ENCODE measurements at places on chromosomes 16 and 17. TPM values are rescaled to one million over a fixed set of nuclear protein-coding genes. Genes with fewer than 3 reads are reported as not detected.

DNA sequence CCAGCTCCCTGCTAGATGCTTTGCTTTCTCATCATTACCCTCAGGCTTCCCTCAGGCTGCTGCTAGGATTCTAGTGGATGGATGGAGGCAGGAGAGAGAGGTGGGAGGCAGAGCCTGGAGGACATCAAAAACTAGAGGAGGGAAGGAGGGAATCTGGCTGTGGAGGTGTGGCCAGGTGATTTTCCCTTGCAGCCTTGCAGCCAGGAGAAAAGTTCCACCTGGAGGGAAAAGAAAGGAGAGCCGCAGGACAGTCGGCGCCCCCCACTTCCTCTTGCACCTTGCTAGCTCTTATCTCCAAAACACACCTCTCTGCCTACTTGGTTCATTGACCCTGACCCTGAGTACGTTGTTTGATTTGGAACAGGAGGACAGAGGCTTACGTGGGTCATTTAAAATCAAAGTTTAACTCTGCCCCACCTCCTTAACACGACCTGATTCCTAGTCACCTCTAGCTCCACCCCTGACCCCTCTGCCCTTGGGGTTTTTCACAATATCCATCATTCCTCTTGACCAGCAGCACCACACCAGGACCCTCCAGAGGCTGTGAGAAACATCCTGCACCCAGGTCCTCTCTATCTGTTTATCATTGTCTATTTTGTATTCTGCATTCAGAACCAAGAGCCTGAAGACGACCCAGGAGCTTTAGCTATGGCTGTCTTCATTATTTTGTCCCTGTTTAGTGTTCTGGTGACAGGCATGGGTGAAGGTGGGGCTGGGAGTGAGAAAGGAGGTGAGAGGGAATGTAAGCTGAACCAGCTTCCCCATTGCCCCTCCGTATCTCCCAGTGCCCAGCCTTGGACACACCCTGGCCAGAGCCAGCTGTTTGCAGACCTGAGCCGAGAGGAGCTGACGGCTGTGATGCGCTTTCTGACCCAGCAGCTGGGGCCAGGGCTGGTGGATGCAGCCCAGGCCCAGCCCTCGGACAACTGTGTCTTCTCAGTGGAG lies 15.9 kb downstream of the AOC3 start:
- H3K4me1 ChIP-seq, result no peaks in the 10 kb centered on the region
- H3K4me3 ChIP-seq, result no peak overlapping the region
- no peaks in the 10 kb centered on the region for H3K27me3 ChIP-seq
- no peaks in the 10 kb centered on the region for H3K36me3 ChIP-seq
- no peak overlapping the region for H3K27ac ChIP-seq

GRCh38 chr17:16456742-16457316 lies 35.2 kb downstream of the LRRC75A start:
- H3K36me3 ChIP-seq, result no peaks in the 10 kb centered on the region
- no peaks in the 10 kb centered on the region for H3K4me1 ChIP-seq

- H3K27me3 ChIP-seq, result no peaks in the 10 kb centered on the region
- no peaks in the 10 kb centered on the region for H3K4me1 ChIP-seq
- H3K36me3 ChIP-seq, result no peaks in the 10 kb centered on the region
- no peak overlapping the region for H3K4me3 ChIP-seq
These were observed 4.4 kb downstream of the FLII start for GRCh38 chr17:18253947-18254821.

GRCh38 chr17:260031-260791 lies 78.8 kb upstream of the DOC2B start:
- H3K27ac ChIP-seq, result no peak overlapping the region
- DNase-seq, result peak; percentile 8
- no peaks in the 10 kb centered on the region for H3K27me3 ChIP-seq
- no peak overlapping the region for H3K4me3 ChIP-seq
- H3K4me1 ChIP-seq, result no peaks in the 10 kb centered on the region
- H3K36me3 ChIP-seq, result no peaks in the 10 kb centered on the region

- DNase-seq, result no peak
- H3K27me3 ChIP-seq, result no peaks in the 10 kb centered on the region
- H3K27ac ChIP-seq, result no peak overlapping the region
- no peaks in the 10 kb centered on the region for H3K36me3 ChIP-seq
- peaks cover 3% of the 10 kb centered on the region for H3K4me1 ChIP-seq
These were observed 2.0 kb downstream of the PYCR1 start for GRCh38 chr17:81934850-81935708.

- no peaks in the 10 kb centered on the region for H3K4me1 ChIP-seq
- no peak overlapping the region for H3K4me3 ChIP-seq
- H3K27ac ChIP-seq, result no peak overlapping the region
- H3K27me3 ChIP-seq, result no peaks in the 10 kb centered on the region
- H3K36me3 ChIP-seq, result no peaks in the 10 kb centered on the region
- DNase-seq, result no peak
These were observed 137.2 kb downstream of the SNX11 start for GRCh38 chr17:48244814-48245213.

DNA sequence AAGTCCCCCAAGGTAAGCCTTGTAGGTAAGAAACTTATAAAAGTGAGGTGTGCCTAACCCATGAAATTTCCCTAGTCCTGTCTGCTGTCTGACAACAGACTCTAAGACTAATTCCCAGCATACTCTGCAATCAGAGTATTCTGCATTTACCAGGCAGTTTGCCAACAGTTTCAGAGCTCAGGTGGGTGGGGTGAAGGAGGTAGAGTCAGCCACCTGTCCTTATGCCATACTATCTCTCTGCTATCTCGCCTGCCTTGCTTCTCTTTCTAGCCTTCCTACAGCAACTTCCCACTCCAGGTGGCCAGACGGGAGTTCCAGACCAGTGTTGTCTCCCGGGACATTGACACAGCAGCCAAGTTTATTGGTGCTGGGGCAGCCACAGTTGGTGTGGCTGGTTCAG lies 2.3 kb downstream of the ATP5MC1 start:
- no peak overlapping the region for H3K4me3 ChIP-seq
- DNase-seq, result no peak

DNA sequence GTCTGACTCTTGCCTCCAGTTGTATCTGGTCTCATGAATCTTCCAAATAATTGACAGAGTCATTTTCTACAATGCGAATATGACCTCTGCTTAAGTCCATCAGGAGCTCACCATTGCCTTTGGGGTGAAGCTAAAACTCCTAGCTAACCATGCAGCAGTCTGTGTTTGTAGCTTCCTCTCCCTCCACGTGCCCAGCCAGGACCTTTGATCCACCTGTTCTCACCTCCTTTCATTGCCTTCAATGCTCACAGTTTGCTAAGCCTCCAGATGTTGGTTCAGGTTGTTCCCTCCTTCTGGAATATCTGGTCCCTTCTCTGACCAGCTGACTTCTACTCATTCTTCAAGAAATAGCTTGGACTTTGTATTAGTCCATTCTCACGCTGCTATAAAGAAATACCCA lies 23.0 kb downstream of the BMERB1 start:
- DNase-seq, result no peak
- H3K27ac ChIP-seq, result no peak overlapping the region
- no peaks in the 10 kb centered on the region for H3K36me3 ChIP-seq

- no peak overlapping the region for H3K27ac ChIP-seq
- H3K36me3 ChIP-seq, result no peaks in the 10 kb centered on the region
- no peaks in the 10 kb centered on the region for H3K27me3 ChIP-seq
These were observed 6.6 kb upstream of the KCTD5 start for GRCh38 chr16:2675714-2676113.

DNA sequence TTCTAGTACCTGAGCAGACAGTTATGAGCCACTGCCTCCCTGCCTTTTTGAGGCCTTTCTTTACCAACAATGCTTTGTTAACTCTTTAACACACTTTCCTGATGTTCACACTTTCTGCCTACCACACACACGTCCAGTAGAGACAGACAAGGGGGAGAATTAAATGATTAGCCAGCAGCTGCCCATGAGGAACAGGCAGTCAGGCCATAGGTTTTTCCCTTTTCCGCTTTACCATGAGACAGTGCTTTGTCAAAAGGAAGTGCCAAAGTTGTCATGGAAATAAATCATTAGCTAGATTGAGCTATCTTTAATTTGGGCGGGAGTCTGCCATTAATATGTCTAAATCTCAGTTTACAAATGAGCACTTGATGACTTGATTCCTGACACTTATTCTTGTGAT lies 102.1 kb downstream of the PITPNC1 start:
- no peak overlapping the region for H3K4me3 ChIP-seq
- H3K4me1 ChIP-seq, result no peaks in the 10 kb centered on the region
- H3K27me3 ChIP-seq, result no peaks in the 10 kb centered on the region
- H3K36me3 ChIP-seq, result no peaks in the 10 kb centered on the region

DNA sequence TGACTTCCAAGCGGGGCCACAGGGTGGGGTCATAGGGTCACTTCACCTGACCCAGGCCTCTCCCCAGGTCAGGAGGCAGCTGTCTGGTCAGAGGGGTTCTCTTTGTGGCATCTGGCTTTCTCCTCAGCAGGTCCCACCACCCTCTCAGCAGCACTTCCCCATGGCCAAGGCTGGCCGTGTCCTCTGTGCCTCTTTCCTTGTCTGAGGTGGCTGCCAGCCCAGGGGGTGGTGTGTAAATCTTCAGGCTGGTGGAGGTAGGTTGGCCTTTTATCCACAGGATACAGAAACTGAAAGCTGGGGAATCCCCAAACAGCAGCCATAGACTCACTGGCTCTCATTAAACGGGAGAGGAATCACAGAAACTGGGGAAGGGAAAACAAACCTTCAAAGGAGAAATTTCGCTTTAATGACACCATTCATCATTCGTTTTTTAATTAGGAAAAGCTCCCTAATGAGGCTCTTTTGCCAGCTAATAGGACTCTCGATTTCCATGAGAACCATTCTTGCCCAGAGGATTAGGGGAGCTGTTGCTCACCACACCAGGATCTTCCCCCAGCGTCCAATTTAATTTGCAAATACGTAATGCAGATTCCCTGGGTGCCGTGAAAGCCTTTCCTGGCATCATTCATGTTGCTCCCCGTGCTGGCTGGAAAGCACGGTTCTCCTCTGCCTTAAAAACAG lies 18.0 kb downstream of the C17orf75 start:
- no peak for DNase-seq
- no peaks in the 10 kb centered on the region for H3K36me3 ChIP-seq
- H3K4me3 ChIP-seq, result no peak overlapping the region

DNA sequence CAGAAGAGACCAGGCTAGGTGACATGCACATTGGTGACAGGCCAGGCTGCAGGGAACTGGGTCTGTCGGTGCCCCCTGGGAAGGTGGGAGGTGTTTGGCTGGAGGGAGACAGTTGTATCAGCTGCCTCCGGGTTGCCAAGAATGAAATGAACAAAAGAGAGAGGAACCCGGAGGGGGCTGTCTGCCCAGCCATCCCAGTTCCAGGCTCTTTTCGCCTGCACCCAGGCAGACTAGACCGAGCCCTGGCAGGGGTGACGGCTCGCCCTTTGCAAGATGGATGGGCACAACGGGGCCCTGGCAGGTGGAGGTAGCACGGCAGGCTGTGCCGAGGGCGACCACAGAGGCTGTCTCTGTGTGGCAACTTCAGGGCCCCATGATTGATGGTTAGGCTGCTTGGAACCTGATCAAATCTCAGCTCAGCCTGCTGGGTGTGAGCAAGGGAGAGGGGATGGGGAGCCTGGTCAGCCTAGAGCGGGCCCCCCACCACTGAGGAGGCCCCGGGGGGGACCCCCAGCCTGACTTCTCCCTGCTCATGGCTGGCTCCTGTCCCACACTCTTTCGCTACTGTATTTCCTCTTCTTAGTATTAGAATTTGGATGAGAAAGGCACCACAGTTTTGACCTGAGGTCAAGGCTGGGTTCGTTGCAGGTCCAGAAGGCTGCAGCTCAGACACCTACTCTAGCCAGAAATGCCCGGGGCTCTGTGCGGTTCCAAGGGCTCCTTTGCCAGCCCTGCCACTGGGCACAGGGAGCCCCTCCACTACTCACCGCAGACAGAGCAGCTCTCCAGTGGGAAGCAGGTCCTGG lies 118.9 kb upstream of the CHMP6 start:
- no peaks in the 10 kb centered on the region for H3K27me3 ChIP-seq
- no peaks in the 10 kb centered on the region for H3K4me1 ChIP-seq
- DNase-seq, result no peak

- DNase-seq, result no peak
- no peaks in the 10 kb centered on the region for H3K4me1 ChIP-seq
- H3K27me3 ChIP-seq, result no peaks in the 10 kb centered on the region
- H3K4me3 ChIP-seq, result no peak overlapping the region
These were observed 22.2 kb downstream of the ANKFY1 start for GRCh38 chr17:4241535-4241934.

DNA sequence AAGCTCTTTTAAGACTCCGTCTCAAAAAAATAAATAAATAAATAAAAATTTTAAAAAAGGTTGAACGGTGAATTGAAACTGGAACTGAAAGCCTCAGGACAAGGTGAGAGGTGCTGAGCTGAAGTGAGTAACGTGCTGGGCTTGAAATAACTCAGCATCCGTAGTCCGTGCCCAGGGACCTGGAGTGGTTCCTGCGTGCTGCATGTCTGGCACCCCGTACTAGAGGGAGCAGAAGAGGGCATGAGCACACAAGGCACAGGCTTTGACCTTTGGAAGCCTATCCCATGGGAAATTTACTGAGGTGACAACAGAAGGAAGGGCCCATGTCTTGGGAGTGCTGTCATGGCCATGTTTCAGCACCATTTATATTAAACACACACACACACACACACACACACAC lies 4.5 kb upstream of the MEIOB start:
- peaks cover 5% of the 10 kb centered on the region for H3K27me3 ChIP-seq
- no peak overlapping the region for H3K4me3 ChIP-seq
- H3K36me3 ChIP-seq, result no peaks in the 10 kb centered on the region
- H3K27ac ChIP-seq, result no peak overlapping the region
- DNase-seq, result no peak

- peak overlapping the region; percentile 39 for H3K27ac ChIP-seq
- no peaks in the 10 kb centered on the region for H3K4me1 ChIP-seq
- no peaks in the 10 kb centered on the region for H3K27me3 ChIP-seq
- no peak overlapping the region for H3K4me3 ChIP-seq
- H3K36me3 ChIP-seq, result no peaks in the 10 kb centered on the region
These were observed 8.2 kb upstream of the CIITA start for GRCh38 chr16:10868596-10869469.

- H3K27me3 ChIP-seq, result peaks cover 2% of the 10 kb centered on the region
- no peak overlapping the region for H3K27ac ChIP-seq
- peak overlapping the region; percentile 48 for H3K4me3 ChIP-seq
- H3K4me1 ChIP-seq, result no peaks in the 10 kb centered on the region
- H3K36me3 ChIP-seq, result no peaks in the 10 kb centered on the region
These were observed 2.3 kb downstream of the NTN1 start for GRCh38 chr17:9023392-9024218.

GRCh38 chr16:77788181-77789084 lies at the start of gene VAT1L:
Gene VAT1L (plus strand): TSS chr16:77788564. CDS start chr16:77788683, 119 bp downstream.
- H3K27ac ChIP-seq, result no peak within 1 kb of the TSS
- DNase-seq, result no peak
- H3K4me1 ChIP-seq, result no peaks in the 10 kb centered on the region
- no peaks in the 10 kb centered on the region for H3K27me3 ChIP-seq
- no peaks in the 10 kb centered on the region for H3K36me3 ChIP-seq

GRCh38 chr17:37488607-37489196 lies 989 bp upstream of the DUSP14 start:
- peak overlapping the region; percentile 97 for H3K4me3 ChIP-seq
- H3K27me3 ChIP-seq, result no peaks in the 10 kb centered on the region
- H3K4me1 ChIP-seq, result no peaks in the 10 kb centered on the region
- DNase-seq, result peak; percentile 80
- H3K36me3 ChIP-seq, result no peaks in the 10 kb centered on the region

Gene NUDT16L1
- total RNA-seq, result 35.1 TPM

Gene KCNH4
- total RNA-seq, result not detected

Gene PRR35
- not detected for total RNA-seq

Gene PRSS27
- 1.3 TPM for total RNA-seq

Gene NUDT7
- 3.7 TPM for total RNA-seq

Gene ULK2
- total RNA-seq, result 35.0 TPM

Gene FOXJ1
- total RNA-seq, result 14.0 TPM

All from uterus (tissue), 4 donors.